ENCODE measurements at places on chromosomes 2 and 18.

GRCh38 chr2:37026050-37026449 lies 58.1 kb downstream of the HEATR5B start:
- DNase-seq, result no peak

DNA sequence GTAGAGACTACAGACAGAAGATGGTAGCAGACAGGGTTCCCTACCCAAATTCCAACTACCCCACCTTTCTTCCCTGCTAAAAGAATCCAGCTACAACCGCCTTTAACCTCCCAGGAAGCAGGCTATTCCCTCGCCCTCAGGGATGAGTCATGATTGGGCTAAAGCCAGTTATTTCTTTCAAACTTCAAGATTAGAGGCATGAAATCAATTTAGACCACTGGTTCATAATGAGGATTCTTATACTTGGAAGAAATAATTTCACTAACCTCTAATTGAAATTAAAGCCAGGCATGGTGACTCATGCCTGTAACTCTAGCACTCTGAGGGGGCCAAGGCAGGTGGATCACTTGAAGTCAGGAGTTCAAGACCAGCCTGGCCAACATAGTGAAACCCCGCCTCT lies 20.0 kb downstream of the TRIP12 start:
- peak; percentile 79 for DNase-seq

DNA sequence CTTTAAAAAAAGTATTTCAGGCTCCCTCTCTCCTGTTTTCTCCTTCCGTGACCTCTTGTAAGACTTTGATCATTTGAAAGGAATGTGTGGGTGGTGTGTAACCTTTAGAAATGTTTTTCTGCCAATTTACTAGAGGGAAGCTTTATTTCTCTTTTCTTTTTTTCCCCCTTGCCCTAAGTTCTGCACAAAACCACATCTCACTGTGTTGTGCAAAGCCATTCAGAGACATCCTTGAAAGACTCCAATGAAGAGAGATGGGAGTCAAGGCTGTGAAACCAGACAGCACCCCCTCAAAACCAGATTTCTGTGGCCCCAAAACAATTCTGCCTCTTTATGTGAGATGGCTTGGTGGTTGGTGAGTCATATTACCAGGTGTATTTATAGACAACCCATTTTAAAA lies 184.6 kb upstream of the ERBB4 start:
- DNase-seq, result peak; percentile 18

DNA sequence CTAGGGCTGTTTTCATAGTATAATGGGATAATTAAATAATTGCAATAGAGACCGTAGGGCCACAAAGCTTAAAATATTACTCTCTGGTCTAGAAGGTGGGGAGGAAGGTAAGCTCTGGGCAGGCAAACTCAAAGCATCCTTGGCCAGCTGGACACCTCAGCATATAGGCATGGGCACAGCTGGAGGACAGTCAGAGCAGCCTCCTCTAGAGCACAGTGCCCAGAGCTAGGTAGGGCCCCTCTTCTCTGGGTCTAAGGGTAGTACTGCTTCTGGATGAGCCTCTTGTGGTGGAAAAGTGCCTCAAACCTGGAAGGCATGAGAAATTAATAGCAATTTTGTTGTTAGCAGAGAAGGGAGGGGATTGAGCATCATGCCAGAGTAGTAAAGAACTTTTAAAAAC lies 291.3 kb upstream of the FBXO11 start:
- no peak for DNase-seq

DNA sequence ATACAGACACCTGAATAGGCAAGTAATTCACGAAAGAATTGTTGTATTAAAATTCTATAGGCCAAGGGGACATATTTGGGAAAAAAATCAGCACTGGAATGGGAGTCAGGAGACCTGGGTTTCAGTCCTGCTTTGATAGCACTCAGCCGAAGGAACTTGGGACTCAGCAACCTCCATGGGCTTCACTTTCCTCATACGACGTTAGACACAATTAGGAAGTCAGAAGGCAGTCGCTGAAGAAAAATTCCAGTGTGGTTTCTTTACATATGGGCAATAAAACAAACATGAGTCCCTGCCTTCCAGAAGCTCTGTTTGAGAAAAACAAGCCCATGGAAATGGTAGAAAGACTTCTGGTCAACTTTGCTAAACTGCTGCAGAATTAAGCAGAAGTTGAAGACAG lies 15.1 kb upstream of the CYRIA start:
- no peak for DNase-seq

GRCh38 chr2:69601179-69601612 lies 42.3 kb downstream of the AAK1 start:
- DNase-seq, result peak; percentile 69

- peak; percentile 85 for DNase-seq
These were observed 298.2 kb downstream of the CDCA7 start for GRCh38 chr2:173652767-173653431.

- DNase-seq, result no peak
These were observed 317.8 kb upstream of the ZNF521 start for GRCh38 chr18:25669741-25670140.

DNA sequence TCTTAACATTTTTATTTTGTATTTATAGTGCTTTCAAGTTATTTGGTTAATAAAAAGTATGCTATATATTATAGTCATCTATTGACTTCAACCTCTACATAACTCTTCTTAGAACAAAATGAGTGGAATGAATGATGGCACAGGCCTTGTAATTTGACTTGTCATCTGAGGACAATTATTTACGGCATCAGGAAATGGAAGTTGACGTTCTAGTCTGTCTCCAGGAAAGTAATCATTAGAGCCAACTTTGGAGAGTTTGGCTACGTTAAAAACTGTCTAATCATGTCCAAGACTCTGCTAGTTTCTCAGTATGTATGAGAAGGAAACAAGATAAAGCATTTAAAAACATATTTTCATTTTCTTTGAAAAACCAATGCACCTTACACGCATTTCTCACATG lies 353.6 kb downstream of the ARHGAP15 start:
- DNase-seq, result no peak

- no peak for DNase-seq
These were observed 856.8 kb upstream of the GCFC2 start for GRCh38 chr2:76567478-76567877.

DNA sequence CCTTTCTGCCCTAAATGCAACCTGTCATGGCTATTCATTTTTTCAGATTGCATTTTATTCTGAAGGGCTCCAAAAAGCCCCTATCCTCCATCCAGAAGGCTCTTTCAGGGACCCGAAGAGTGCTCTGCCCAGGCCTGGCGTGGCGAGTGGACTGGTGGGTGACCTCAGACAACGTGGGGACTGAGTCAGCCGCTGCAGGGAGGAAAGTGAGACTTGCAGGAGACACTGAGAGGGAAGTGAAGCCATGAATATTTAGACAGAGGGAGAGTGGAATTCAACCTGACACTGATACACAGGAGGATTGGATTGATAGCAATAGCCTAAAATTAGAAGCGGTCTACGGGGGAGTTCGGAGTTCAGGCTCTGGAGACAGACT lies 63.6 kb upstream of the SIX2 start:
- DNase-seq, result no peak

- DNase-seq, result peak; percentile 50
These were observed 122.9 kb downstream of the GLI2 start for GRCh38 chr2:120858361-120859106.

DNA sequence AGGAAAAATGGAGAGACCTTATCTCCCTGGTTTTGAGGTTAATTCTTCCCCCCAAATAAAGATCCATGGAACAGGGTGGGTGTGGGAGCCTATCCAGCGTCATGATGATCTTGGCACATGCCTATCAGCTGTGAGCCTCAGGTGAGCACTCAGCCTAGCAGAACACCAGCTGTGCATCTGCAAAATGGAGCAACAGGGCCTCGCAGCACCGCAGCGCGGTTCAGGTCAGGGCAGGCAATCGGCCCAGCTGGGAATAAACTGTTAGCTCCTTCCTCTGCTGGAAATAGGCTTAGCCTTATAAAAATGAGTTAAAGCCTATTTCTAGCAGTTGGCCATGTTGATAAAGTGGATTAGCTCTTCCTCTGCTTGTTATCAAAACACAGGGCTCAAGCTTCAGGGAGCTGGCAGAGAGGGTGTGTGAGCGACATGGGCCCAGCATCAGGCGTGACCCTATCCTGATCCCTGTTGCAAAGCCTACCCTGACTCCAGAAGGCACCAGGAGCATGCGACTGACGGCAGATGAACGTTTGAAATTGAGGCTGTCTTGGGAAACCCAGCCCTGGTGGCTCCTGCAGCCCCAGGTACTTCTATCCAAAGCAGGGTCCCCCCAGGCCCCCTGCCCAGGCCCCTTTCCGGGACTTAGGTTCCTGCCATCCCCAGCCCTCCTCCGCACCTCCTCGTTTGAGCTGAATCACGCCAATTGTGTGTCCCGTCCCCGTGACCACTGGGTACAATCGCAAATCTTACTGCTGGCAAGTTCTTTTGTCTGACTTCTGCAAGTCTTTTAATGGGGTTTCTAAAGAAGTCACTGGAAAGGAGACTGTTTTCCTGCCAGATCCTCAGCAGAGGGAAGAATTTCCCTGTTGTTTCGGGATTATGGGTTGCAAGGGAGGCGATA lies 35.4 kb downstream of the ARHGEF4 start:
- DNase-seq, result no peak

GRCh38 chr18:41922841-41923240 lies 32.2 kb upstream of the PIK3C3 start:
- no peak for DNase-seq

DNA sequence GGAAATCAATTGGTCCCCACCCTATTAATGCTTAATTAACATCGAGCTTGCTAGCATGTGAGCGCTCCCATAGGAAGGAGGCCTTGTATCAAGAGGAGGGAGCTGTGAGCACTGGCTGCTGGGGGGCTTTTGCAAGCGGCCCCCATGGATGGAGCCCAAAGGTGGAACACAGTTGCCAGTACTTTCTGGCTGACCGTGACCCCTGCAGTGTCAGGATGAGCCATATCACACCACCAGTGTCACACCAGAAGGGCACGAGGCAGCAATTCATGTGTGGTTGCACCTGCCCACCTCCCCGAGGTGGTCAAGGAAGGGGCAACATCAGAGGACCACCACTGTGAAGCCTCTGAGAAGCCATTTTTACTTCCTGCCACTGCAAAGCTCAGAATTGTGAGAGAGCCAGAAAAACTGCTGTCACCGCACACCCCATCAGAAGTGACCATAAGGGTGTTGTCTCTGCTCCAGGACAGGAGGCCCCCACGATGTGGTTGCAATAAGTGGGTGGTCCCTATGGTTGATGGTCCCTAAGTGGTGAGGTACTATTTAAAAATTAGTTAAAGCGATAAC lies 99.8 kb upstream of the RAB6C start:
- DNase-seq, result no peak

DNA sequence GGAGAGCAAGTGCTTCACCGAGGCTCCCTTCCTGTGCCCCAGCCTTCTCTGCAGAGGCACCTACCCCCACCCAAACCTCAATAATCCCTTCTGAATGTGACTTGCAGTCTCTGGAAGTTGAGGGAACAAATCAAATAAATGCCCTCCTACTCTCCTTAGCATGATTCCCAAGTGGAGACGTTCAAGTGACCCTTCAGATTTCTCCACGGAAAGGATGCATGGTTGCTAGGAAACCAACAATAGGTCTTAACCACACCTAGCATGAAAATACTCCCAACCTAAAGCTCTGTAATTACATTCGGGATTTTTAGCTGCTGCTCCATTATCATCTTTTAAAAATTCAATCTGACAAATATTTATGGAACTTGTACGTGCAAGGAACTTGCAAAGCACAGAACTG lies 50.2 kb upstream of the CABLES1 start:
- no peak for DNase-seq

GRCh38 chr2:124081154-124081716 lies 56.1 kb downstream of the CNTNAP5 start:
- DNase-seq, result no peak

DNA sequence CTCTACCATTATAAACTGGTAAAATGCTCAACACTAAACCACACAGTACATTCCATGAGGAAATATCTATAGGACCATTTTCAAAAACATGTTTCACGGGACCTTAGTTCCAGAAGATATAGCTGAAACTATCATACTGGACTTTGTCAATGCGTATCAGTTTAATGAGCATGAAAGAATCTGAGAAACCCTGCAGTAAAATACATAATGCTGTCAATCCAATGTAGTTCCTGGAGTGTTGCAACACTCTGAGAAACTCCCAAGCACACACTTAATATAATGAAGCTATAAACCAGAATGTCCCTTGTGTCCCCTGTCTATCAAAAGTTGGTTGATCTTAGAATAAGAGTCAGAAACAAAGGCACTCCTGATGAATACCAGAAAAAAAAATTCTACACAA lies 16.2 kb downstream of the IWS1 start:
- DNase-seq, result no peak

GRCh38 chr2:190888449-190888848 lies 7.8 kb downstream of the GLS start:
- no peak for DNase-seq

DNA sequence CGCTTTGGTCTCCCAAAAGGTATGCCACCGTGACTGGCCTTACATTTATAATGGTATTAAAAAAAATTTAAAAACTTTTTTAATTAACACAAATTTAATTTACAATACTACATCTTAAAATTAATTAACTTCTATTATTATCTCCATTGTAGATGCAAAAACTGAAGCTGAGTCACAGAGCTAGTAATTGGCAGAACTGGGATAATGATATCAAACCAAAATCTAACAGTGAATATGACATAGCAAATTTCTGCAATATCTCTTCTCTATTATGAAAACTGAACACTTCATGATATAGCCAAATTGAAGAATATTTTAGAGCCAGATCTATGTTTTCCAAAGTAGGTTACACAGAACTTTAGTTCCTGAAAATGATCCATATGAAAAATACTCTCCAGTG lies 66.4 kb upstream of the CHAC2 start:
- no peak for DNase-seq

- peak; percentile 38 for DNase-seq
These were observed 153.4 kb upstream of the CCDC150 start for GRCh38 chr2:196486146-196486545.

DNA sequence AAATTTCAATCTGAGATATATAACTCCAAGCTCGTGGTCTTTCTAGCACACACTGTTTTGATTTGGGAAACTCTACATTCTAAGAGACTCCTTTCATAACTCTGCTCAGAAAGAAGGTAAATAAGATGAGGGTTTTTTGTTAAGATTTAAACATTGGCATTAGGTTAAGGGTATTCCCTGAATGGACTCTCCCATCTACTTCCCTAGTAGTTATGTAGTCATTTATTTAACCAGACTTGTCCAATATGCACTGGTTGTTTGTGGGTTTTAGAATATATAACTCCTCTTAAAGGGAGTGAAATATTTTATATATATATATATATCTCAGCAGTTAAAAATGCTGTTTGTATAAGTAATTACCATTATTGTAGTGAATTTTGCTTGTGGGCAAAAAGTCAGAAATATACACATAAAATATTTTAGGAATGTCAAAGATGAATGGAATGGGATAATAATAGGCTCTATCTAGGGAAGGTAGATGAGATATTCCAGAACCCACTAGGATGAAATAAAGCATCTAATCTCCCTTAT lies 61.5 kb upstream of the WDR75 start:
- no peak for DNase-seq

GRCh38 chr2:86695053-86695691 lies 24.9 kb upstream of the RMND5A start:
- DNase-seq, result no peak

Data from AG20443 (cell line).